ENCODE measurements at places on chromosomes 16 and 17.

DNA sequence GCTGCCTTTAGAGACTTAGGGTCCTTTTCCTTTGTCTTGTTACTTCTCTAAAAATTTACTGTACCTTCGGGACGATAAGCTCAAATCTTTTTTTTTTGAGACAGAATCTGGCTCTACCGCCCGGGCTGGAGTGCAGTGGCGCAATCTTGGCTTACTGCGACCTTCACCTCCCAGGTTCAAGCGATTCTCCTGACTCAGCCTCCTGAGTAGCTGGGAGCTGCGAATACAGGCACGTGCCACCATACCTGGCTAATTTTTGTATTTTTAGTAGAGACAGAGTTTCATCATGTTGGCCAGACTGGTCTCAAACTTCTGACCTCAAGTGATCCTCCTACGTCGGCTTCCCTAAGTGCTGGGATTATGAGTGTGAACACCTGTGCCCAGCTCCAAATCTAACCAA lies 7.4 kb downstream of the RAD51C start:
- no peak for DNase-seq

DNA sequence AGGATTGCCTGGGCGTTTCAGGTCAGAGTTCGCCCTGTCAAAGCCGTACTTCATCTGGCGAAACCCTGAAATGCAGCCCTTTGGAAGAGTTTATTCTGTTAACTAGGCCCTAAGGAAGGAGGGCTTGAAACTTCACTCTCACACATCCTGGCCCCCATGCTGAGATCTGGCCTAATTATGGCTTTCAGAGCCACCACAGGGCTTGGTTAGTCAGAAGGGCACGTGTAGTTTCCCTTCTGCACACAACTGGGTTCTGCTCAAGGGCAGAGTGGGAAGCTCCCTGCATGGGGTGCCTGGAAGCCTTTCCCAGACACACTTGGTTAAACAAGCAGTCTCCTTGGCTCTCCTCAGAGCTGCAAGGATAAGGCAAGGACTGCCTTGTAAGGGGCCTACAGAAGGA lies 397.3 kb downstream of the SHISA9 start:
- no peak for DNase-seq

- no peak for DNase-seq
These were observed at the start of gene CA7 for GRCh38 chr16:66844342-66845079. TSS of gene CA7 (plus strand) at chr16:66844414. CDS start at chr16:66844488, 74 bp downstream.

GRCh38 chr17:29238133-29238850 lies 8.4 kb upstream of the CRYBA1 start:
- DNase-seq: no peak

DNA sequence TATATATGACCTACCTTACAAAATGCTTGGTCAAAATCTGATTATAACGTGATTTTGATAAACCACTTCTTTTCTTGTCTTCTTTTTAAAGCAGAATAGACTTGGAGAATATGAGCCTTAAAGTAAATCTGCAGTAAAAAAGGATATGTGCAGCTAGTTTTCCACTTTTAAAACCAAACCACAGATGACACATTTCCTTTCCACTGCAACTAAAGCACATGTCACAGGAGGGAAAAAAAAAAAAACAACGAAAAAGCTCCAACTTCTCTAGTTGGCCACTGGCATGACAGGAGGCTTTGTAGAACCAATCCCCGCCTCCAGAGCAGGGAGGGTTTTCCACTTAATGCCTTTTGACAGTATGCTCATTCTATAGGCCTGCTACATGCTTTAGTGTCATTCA lies at the start of gene EVI2A:
EVI2A (minus strand) TSS at position 142 of the 400 bp plus-strand sequence. CDS start 2,609 bp downstream, outside the sequence.
- DNase-seq: peak; percentile 50

- no peak for DNase-seq
These were observed 15.4 kb upstream of the KATNB1 start for GRCh38 chr16:57720142-57720575.

- no peak for DNase-seq
These were observed 4.5 kb upstream of the TSPOAP1 start for GRCh38 chr17:58332778-58333735.

- no peak for DNase-seq
These were observed 17.9 kb upstream of the B4GALNT2 start for GRCh38 chr17:49114703-49115102.

- no peak for DNase-seq
These were observed at the start of gene MYO1C for GRCh38 chr17:1492249-1493206. TSS of gene MYO1C (minus strand) at chr17:1492686. CDS start at chr17:1492487, 199 bp downstream.

GRCh38 chr16:20395946-20396345 lies 8.6 kb downstream of the PDILT start:
- DNase-seq: no peak

- DNase-seq: no peak
These were observed 53.4 kb downstream of the MFSD11 start for GRCh38 chr17:76791053-76791980.

DNA sequence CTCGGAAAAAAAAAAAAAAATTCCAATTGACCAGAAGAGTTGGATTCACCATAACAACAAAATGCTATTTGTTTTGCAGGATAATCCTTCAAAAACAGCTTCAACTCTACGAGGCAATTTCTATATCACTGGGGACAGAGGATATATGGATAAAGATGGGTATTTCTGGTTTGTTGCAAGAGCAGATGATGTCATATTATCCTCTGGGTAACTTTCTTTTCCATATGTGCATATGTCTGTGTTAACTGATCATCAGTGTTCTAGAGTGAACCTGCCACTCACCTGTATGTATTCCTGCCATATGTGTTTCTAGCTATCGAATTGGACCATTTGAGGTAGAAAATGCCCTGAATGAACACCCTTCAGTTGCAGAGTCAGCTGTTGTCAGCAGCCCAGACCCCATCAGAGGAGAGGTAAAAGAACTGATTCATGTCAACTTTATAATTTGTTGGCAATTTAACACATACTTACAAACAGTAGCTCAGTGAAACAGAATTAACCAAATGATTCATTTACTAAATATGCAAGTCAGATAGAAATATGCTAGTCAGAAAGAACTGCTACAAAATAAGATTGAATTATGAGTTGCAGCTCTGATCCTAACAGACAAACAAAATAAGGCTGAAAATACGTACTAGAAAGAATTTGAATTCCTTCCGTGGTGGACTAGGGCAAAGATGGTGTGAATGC lies 14.2 kb downstream of the ERI2 start:
- no peak for DNase-seq

DNA sequence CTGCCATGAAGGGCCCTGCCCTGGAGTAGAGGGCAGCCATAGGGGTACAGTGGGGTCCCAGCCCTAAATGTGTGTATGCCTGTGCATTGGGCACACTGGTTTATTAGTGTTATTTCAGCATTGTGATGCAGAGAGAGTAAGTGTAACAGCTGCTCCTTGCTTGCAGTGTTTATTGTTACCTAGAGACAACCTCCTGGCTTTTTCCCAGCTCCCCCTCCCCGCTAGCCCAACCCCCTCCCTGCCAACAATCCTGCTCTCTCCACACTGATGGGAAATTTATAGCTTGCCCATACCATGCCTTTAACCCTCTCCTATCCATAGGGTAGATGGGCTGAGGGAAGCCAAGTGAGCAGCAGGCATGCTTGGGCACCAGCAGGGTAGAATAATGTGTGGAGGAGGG lies 51.3 kb downstream of the NEUROD2 start:
- no peak for DNase-seq

DNA sequence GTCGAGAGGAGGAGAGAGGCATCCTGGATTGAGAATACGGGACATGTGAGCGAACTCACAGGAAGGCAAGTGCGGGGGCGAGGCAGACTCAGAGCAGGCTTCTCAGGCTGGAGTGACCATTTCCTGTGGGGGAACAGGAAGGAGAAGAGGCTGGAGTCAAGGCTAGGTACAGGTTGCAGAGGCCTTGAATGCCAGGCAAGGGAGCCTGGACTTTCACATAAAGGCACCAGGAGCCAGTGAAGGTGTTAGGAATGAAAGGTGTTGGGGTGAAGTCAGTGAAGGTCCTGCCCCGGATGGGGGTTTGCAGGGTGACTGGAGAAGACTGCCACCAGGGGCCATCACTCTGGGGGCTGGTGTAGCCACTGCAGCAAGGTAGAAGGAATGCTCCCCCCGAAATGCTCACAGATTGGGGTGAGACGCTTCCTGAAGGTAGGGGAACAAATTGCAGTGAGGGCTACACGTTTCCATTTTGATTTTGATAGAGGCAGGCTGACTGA lies 5.3 kb upstream of the GPRC5C start:
- no peak for DNase-seq

DNA sequence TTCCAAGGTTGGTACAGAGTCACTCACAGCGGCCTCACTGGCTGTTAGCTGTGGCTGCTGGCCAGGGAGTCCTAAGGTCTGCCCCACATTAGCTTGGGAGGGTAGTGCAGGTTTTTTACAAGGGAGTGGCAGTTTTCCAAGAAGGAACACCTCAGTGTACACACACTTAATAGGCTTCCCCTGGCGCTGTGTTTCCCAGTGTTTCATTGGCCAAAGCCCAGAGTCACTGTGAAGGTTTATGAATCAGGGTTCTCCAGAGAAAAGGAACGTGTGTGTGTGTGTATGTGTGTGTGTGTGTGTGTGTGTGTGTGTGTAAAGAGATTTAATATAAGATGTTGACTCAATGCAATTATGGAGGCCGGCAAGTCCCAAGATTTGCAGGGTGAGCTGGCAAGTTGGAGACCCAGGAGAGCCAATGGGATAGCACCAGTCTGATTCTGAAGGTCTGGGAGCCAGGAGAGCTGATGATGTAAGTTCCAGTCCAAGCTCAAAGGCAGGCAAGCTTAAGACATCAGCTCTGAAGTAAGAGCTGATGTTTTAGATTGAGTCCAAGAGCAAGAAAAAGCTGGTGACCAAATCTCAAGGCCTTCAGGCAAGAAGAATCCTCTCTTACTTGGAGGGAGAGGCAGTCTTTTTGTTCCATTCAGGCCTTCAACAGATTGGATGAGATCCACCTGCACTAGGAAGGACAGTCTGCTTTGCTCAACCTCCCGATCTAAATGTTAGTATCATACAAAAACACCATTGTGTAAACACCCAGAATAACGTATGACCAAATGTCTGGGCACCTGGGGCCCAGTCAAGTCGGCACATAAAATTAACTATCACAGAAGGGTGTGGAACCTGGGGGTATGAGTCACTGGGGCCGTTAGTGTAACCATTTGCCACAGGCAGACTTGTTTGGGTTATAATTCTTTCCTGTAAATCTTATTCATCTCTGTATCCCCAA lies 206.8 kb downstream of the PRKCA start:
- DNase-seq: no peak

GRCh38 chr16:53913099-53913870 lies 209.3 kb downstream of the FTO start:
- no peak for DNase-seq

GRCh38 chr16:4646773-4647643 lies 22.4 kb downstream of the MGRN1 start:
- DNase-seq: no peak

- no peak for DNase-seq
These were observed 6.6 kb upstream of the IGFBP4 start for GRCh38 chr17:40436636-40437035.

DNA sequence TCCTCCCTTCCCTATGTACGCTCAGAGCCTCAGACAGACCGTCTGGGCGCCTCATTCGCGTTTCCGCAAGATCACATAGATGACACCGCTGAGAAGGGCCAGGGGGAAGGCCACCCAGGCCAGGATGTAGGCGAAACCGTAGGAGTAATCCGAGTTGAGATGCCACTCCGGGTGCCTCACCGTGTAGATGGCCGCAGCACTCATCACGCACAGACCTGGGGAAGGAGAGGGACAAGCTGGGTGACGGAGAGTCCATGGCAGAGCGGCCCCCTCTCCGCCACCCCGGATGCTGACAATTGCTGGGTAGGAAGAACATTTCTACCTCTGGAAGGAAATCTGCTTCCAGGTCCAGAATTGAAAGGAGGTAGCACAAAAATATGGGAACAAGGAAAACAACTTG lies 34.3 kb downstream of the PMP22 start:
- DNase-seq: no peak

DNA sequence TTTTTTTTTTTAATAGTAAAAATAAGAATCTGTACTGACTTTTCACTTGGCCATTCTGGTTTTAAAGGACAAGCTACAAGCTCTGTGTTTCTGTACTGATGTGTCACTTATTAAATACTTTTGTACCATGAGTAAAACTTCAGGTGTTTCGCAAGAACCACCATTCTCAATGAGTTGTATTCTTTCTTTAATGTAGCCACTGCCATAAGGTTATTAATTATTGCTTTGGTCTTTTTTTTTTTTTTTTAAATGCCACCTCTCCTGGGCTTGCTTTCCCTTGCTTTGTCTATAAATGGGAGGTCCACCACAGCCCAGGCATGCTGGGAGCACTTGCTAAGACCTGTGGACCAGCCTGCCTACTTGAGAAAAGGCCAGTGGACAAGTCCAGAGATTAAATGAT lies 8.4 kb downstream of the ARL2BP start:
- DNase-seq: no peak

DNA sequence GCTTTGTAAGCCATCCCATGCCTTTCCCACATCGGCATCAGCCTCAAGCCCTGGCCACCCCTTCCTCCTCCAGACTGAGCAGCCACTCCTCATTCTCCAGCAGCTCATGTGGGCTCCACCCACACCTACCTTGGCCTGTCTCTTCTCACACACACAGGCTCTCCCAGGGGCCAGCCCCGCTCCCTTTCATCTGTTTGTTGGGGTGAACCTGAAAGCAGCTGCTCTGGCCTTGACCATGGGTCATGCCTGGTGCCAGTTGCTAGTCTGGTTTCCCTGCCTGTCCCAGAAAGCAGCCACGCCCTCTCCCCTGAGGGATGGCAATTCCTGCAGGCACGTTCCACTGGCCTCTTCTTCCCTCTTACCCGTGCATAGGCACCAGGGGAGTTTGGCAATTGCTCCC lies 11.4 kb upstream of the TMEM238L start:
- DNase-seq: no peak

DNA sequence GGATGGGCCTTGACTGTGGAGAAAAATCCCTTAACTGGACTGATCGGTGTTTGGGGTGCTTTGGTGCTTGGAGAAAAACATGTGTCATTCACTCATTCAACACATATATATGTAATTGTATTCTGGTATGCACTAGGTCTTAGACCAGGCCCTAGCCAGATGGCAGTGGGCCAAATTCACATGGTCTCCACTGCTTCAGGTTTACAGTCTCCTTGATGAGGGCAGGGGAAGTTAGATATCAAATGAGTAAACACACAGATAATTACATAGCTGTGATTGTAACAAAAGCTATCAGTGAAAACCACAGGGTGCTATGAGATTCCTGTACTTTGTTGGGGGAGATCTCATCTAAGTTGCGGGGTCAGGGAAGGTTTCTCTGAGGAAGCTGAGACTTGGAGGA lies 78.8 kb downstream of the WWP2 start:
- DNase-seq: no peak

- no peak for DNase-seq
These were observed 48.8 kb downstream of the RMI2 start for GRCh38 chr16:11393861-11394592.

- DNase-seq: no peak
These were observed 19.1 kb downstream of the CUEDC1 start for GRCh38 chr17:57935833-57936807.

- DNase-seq: no peak
These were observed 14.0 kb downstream of the CDIP1 start for GRCh38 chr16:4524571-4524970.

DNA sequence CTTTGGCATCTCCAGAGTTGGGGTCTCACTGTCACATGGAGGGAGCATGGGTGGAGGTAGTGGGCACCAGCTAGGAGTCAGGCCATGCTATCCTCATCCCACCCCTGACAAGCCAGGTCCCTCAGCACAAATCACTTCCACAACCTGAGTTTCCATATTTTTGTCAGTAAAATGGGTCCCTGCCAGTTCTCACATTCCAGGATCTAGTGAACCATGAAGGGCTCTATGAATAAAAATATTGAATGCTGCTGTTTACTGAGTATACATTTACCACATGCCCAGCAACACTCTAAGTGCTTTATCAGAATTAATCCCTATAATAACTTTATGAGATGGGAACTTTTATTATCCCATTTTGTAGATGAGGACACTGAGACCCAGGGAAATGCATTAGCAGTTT lies 16.8 kb downstream of the SEZ6 start:
- no peak for DNase-seq

- DNase-seq: peak; percentile 19
These were observed 526 bp downstream of the KIAA0513 start for GRCh38 chr16:85027958-85028684.

Data from T-helper 17 cell (primary cell).